ENCODE measurements at places on chromosomes 2 and 18.

GRCh38 chr18:58228762-58229161, 184.7 kb downstream of the NEDD4L start:
- DNase-seq: no peak

GRCh38 chr18:10153924-10154752, 240.3 kb downstream of the VAPA start:
- DNase-seq: no peak

- DNase-seq: no peak
Observed at GRCh38 chr18:58058720-58059119, 14.7 kb downstream of the NEDD4L start.

GRCh38 chr2:69762025-69762424, 20.1 kb downstream of the ANXA4 start:
- no peak for DNase-seq

DNA sequence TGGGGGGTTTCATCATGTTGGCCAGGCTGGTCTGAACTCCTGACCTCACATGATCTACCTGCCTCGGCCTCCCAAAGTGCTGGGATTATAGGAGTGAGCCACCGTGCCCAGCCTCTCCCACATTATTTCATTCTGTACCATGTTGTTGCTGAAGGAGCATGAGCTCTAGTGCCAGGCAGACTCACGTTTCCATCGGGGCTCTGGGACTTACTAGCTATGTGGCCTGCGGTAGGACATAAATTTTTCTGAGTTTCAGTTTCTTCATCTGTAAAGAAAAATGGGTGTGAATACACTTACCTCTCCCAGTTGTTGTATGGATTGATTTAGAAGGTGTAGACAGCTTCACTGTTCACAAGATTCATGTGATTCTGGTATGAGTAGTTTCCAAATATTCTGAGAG, 30.8 kb upstream of the CCL20 start:
- DNase-seq: no peak

- DNase-seq: no peak
Observed at GRCh38 chr2:110823165-110823564, 90.8 kb downstream of the ACOXL start.

DNA sequence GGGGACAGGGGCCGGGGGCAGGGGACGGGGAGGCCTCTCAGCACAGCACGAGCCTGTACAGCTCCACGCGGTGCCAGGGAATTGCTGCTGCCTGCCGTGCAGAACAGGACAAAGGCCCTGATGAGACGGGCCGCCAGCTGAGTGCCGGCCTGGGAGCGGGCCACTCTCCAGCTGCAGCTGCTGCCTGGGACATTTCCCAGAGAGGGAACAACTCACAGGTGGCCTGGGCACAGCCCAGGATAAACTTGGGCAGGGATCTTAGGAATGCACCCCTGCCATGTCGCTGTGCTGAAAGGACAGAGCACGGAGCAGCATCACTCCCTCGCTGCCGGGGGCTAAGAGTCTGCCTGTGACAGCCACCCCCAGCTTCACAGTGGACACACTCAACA, 38.8 kb downstream of the CENPO start:
- DNase-seq: no peak

DNA sequence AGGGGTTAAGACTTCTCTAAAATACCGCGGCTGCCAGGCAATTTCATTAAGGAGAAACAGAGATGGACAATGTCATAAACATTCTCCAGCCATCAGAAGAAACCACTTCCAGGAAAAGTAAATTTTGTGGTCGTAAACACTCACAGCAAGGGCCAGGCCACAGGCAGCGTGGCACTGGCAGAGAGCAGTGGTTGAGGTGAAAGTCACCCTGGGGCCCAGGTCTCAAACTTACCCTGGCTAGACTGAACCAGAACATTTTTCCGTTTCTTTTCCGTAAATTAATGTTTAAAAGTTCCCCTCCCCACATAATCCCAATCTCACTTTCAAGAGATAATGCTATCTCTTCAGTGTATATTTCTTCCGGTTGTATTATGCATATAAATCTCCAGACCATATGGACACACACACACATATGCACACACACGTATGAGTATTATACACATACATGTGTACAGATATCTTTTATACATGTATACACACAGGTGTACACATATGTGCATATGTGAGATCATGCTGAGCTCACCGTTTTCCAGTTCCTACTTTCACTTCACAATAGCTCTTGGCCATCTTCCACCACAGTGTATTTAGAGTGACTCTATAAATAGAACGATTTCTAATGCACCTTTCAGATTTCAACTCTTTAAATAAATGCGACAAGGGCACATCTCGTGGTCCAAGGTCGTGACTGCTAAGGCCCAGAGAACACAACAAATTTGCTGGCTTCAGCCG, 90.1 kb downstream of the MALT1 start:
- no peak for DNase-seq

GRCh38 chr2:38517284-38517683, 85.4 kb downstream of the HNRNPLL start:
- DNase-seq: no peak

- no peak for DNase-seq
Observed at GRCh38 chr18:58175786-58176176, 131.8 kb downstream of the NEDD4L start.

GRCh38 chr2:187051350-187051749, 202.4 kb upstream of the ZSWIM2 start:
- DNase-seq: no peak

GRCh38 chr2:237281836-237282306, 132.1 kb downstream of the COL6A3 start:
- DNase-seq: no peak

GRCh38 chr2:88180605-88181240, 10.6 kb downstream of the THNSL2 start:
- DNase-seq: no peak

- no peak for DNase-seq
Observed at GRCh38 chr2:186302263-186302662, 183.8 kb upstream of the ZC3H15 start.

DNA sequence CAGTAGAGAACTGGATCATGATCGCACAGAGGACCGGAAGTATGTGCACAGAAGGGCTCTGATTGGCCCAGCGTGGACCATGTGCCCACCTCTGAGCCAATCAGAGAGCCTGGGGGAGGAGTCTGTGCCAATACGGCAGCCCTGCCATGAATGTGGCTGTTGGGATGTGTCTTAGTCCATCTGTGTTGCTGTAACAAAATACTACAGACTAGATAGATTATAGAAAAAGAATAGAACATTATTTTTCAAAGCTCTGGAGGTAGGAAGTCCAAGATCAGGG, 132.0 kb downstream of the NDUFA10 start:
- no peak for DNase-seq

GRCh38 chr18:52190195-52190594, 149.8 kb upstream of the DCC start:
- DNase-seq: no peak

GRCh38 chr2:19504400-19505198, 146.2 kb upstream of the OSR1 start:
- no peak for DNase-seq

- no peak for DNase-seq
Observed at GRCh38 chr2:147456779-147457178, 388.1 kb upstream of the ACVR2A start.

- DNase-seq: no peak
Observed at GRCh38 chr2:15265889-15266288, 295.2 kb downstream of the NBAS start.

- DNase-seq: no peak
Observed at GRCh38 chr2:29270701-29271121, 155.5 kb downstream of the CLIP4 start.

DNA sequence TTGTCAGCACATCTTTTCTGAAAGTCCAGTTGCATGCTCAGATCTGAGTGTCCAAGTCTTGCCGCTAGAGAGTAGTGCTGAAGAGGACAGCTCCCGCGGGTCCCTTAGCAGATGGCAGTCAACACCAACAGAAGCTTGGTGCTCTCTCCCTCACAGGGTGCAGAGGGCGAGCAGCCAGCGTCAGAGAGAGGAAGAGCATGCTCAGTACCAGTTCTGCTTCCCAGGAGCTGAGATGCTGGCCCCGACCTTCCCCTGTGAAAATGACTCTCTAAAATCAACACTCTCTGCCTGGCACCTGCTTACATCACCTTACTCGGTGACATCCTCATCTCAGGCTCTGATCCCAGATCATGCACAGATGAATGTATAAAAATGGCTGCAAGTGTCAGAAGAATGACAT, 86.0 kb upstream of the TWIST2 start:
- DNase-seq: no peak

Data from CD4-positive, alpha-beta memory T cell (primary cell).